ENCODE measurements at places on chromosomes 12 and 14.

- peak; percentile 23 for DNase-seq
Measured at GRCh38 chr12:49784756-49785409, 43.3 kb downstream of the NCKAP5L start.

- DNase-seq: no peak
Measured at GRCh38 chr12:93449277-93449676, 7.5 kb upstream of the UBE2N start.

DNA sequence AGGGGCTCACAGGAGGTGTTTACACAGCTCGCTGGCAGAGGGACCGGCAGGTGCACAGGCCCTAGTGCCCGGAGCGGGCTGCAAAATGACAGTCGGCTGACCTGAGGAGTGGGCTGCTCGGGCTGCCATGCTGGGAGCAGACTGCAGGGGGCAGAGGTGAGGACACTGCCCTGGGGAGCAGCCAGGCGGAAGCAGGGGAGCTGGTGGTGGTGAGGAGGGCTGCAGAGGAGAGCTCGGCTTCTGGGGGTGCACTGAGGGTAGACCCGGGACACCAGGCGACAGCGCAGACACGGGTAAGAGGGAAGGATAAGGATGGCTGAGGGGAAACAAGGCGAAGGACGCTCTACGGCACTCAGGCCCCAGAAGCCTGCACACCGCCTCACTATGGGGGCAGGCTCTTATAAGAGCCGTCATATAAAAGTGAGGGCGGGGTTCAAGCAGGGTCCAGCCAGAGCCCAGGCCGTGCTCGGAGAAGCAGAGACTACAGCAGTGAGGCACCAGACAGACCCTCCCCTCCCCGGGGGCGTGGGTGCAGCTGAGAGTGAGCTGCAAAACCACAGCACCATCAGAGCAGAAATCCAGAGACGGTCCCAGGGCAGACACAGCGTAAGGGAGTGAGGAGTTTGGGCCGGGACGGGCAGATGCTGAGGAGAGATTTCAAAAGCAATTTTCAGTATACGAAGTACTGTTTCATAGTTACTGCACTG is 62.5 kb downstream of the CCDC88C start:
- DNase-seq: peak; percentile 25

- DNase-seq: no peak
Measured at GRCh38 chr14:43165651-43166050, 1341.4 kb downstream of the FSCB start.

GRCh38 chr12:68114606-68115005 is 44.9 kb downstream of the IFNG start:
- no peak for DNase-seq

- DNase-seq: no peak
Measured at GRCh38 chr14:99649219-99649618, 4.3 kb downstream of the HHIPL1 start.

- no peak for DNase-seq
Measured at GRCh38 chr12:78888568-78888967, 24.0 kb downstream of the SYT1 start.

GRCh38 chr14:78700236-78700635 is 530.1 kb downstream of the NRXN3 start:
- DNase-seq: no peak

DNA sequence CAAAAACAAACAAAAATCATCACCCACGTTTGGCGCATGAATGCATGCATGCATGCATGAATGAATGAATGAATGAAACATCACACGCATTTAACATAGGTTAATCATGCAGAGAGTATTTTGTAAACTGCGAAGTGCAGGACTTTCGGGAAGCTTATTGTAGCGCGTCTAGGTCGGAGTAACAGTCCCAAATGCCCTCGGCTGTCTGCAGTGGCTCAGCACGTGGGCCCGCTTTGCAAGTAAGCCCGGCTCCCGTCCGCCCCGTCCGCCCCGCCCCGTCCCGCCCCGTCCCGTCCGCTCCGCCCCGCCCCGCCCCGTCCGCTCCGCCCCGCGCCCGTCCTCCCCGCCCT is 263 bp upstream of the IFT81 start:
- DNase-seq: no peak

DNA sequence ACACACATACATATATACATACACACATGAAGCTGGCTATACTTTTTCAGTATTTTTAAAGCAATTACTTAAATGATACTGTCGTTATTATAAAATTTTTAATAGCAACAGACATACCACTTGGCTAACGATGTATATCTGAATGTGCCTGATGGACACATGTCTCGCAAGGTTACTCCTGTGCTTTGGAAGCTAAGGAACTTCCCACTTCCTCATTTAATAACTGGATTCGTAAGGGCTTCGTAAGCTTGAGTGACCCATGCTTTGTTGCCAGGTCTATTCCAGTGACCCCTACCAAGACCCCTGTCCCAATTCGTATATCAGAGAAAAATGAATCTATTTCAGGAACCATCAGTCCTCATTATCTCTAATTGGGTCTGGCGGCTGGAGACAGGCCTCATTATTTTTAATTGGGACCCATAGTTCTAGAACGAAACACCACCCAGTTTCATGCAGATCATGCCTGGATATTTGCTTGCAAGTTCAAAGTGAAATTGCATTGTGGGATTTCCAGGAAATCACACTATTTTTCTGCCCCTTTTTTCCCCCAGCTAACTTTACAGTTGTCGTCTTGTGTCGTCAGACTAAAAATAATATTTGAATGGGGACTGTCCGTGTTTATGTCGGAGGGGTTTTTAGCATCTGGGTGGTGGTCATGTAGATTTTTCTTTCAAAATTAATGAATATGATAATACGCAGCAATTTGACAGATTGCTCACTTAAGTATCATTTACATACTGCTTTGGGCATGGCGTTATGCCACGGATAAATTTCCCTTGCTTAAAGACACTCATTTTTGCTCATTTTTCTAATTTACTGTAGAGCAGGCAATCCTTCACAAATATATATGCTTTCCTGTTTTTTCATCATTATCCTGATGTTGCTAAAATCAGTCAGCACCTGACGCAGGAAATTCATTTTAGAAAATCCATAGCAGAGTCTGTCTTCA is 17.1 kb upstream of the MYO1H start:
- DNase-seq: no peak

GRCh38 chr12:26058308-26058707 is 66.5 kb downstream of the BHLHE41 start:
- DNase-seq: no peak

DNA sequence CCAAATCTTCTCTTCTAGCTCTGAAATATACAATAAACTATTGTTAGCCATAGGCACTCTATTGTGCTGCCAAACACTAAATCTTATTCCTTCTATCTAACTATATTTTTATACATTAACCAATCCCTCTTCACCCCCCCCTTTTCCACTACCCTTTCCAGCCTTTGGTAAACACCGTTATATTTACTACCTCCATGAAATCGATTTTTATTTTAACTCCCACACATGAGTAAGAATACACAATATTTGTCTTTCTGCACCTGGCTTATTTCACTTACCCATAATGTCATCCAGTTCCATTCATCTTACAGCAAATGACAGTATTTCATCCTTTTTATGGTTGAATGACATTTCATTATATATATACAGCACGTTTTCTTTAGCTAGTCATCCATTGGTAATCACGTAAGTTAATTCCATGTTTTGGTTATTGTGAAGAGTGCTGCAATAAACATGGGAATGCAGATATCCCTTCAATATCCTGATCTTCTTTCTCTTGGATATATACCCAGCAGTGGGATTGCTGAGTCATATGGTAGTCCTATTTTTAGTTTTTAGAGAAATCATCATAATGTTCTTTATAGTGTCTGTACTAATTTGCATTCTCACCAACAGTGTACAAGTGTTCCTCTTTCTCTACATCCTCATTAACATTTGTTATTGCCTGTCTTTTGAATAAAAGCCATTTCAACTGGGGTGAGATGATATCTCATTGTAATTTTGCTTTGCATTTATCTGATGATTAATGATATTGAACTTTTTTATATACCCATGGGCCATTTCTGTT is 34.2 kb upstream of the PLBD1 start:
- no peak for DNase-seq

- DNase-seq: no peak
Measured at GRCh38 chr14:68966872-68967301, 12.2 kb downstream of the ACTN1 start.

- DNase-seq: peak; percentile 82
Measured at GRCh38 chr14:52131640-52132320, 62.9 kb upstream of the NID2 start.

- peak; percentile 35 for DNase-seq
Measured at GRCh38 chr12:45268672-45269411, 52.9 kb downstream of the ANO6 start.

DNA sequence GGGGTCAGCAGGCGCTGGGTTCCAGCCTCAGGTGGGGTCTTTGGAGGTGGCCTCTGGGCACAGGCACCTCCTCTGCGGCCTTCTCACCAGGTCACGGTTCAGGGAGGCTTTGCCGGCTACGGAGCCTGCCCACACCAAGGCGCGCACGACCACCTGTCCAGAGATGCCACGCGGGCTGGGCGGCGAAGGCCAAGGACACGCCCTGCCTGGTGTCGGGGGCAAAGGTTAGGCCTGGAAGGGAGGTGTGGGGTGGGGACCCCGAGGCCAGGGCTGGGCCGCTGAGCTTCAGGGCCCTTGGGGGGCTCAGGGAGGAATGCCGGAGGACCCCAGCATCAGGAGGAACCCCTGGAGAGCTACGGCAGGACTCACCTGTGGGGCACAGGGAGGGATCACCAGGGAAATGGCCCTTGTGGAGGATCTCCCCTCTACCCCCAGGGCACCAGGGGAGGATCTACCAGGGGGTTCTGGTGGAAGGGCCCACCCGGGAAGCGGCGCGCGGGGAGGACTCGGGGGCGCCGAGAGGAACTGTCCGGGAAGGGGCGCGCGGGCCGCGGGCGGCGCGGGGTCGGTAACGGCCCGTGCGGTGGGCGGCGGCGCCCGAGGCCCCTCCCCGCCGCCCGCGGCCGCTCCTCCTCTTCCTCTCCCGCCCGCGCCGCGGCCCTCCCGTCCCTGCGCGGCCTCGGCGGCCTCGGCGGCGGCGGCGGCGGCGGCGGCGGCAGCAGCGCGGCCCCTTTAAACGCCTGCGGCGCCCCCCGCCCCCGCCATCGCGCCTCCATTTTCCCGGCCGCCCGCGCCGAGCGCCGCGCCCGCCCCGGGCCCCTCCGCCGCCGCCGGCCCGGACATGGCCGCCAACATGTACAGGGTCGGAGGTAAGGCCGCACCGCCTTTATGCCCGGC is at the start of gene MTA1:
TSS of gene MTA1 (plus strand) at position 633 of the 897 bp plus-strand sequence. CDS start at position 842, 209 bp downstream.
- DNase-seq: no peak

DNA sequence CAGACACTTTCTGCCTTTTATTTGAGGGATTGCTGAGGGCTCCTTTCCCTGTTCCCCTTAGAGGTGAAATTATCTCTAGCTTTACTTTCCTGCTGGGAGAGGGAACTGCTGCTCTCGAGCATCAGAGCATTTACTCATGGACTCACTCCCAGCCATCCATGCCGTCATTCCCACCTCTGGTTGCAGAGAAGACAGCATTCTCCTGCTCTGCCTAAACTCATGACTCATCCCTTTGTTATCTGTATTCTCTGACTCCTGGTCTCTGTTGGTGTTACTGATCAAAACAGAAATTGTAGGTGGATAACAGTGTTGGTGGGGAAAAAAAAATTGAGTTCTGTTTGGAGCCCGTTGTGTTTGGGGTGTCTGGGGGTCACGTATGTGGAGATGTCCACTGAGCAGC is 159.3 kb downstream of the TTC8 start:
- DNase-seq: peak; percentile 57

DNA sequence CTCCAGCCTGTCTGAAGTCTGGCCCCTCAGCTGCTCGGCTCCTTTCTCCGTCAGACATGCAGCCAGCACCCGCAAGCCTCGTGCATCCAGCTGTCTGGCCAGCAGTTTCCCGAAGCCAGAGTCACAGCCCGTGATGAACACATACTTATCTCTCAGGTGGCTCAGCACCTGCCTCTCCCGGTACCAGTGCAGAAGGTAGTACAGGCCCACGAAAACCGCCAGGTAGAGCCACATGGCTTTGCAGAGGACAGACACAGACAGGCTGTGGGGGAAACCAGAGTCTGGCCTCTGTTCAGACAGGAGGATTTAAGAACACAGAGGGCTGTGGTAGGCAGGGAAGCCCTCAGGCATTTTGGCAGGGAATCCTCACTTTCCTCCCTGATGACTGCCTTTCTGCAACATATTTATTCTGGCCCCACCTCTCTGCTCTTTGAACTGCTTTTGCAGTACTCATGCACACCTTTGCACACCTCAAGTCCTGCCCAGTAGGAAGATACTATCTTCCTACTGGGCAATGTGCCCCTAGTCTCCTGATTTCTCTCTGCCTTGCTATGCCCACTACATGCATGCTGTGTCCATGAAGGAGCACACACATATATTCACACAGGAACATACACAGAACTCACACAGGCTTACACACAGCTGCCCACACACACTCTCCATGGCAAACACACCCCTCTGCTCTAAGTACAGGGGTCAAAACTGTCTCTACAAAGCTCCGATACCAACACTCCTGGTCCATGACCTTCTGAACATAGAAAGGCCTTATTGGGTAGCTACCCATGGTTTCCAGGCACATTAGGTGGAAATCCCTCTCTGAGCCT is at the start of gene RDH16:
TSS of gene RDH16 (minus strand) at position 380 of the 824 bp plus-strand sequence. CDS start at position 234, 146 bp downstream.
- no peak for DNase-seq
